ENCODE measurements at places on chromosomes 12 and 14.

GRCh38 chr12:82470906-82471512, 112.7 kb downstream of the METTL25 start:
- DNase-seq: no peak

GRCh38 chr12:94792693-94793092, 142.3 kb upstream of the TMCC3 start:
- DNase-seq: no peak

GRCh38 chr14:50023671-50024490, 92.5 kb downstream of the VCPKMT start:
- no peak for DNase-seq

DNA sequence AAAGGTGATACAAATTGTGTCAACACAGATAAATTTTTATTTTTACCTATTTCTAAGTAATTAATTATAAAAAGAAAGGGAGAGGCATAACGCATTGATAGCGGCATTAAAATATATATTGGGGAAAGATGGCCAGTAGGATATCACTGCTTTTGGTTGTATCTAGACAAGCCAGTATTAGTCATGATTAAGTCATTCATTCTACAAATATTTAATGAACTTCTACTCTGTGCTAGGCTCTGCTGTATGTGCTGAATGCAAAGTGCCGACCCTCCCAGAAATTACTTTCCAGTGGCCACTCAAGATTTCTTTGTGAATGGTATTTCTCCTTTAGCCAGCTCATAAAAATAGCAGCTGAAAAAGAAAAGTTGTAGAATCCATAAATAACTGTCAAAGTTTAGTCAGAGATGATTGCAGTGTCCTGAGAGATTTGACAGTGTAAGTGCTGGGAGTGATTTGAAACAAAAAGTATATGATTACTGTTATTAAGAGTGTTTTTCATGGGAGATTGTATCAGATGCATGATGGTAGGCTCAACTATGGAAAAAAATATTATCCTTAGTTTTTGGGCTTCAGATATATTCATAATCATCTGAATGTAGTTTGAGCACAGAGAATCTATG, 133.2 kb downstream of the MGAT4C start:
- no peak for DNase-seq
